Activated CD8-positive, alpha-beta T cell treated with anti-CD3 and anti-CD28 coated beads, Interleukin-2, amount 10 ng/mL, durations not matched to agents 7 days and 5 days (primary cell): ENCODE measurements at places on chromosomes 5 and 9.

DNA sequence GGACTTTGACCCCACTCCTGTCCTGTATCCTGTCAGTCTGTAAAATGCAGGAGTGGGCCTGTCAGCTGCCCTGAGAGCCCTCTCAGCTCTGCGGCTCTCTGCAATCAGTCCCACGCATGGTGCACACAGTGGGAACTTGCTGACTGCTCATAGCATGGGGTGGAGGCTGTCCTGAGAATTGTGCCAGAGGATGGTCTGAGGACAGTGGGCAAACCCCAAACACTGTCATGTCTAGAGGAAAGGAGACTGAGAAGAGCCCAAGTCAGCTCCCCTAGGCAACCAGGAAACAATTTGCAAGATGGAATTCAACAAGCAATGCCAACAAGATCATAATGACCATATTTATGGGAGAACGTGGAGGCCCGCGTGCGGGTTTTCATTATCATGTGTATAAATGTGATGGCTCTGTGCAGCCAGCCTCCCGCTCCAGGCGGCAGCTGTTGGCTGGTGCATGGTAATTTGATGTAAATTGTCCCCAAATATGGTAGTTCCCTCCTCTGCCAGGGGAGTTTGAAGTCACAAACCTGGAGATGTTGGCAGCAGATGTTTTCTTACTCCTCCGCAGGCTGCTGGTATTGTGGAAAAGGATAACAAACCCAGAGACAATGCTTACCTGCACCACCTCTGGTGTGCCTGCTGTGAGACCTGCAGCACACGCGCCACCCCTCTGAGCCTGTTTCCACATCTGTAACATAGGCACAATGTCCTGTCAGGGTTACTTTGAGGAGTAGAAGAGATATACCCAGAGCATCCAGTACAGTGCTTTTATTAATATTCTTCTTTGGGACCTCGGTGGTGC lies 39.8 kb upstream of the ALDH1B1 start:
- DNase-seq = no peak

DNA sequence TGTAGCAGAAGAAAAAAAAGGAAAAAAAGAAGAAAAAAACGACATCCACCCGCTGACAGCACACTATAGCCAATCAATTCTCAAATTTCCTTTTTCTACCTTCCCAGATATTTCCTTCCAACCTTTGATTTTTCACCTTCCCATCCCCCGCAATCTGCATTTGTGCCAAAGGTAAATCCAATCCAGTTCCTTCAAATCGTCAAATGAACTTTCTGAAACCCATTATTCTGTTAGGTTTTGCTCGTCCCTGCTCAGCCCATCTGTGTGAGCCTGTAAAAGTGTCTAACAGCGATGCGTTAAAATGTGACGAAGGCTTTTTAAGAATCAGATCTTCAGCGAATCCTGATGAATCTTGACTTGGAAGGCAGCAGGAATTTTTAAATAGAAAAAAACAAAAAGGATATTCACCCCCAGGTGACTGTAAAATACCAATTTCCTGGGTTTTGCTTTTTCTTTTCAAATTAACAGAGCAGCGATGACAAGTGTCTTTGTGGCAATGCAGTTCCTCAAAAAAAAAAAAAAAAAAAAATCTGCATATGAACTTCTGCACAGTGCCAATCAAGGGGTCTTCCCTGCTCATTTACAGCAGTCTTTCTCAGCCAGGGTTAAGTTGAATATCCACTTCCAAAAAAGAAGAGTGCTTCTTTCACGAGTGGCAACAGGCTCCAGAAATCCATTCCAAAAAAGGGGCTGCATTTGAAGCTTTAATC lies 367 bp upstream of the SHC3 start:
- DNase-seq = no peak

DNA sequence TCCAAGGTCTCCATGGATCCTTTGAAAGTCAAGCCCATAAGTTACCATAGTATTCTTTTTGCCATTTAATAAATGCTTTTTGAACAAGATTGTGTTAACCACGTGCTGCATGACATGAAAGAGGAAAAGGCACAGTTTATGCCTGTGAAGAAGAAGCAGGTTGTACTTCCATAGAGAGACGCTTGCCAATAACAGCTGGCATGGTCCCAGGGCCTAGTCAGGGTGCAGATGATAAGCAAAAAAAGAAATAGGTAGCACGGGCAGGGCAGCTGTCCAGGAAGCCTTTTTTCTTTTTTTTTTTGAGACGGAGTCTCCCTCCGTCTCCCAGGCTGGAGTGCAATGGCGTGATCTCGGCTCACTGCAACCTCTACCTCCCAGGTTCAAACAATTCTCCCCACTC lies 71.8 kb upstream of the CLINT1 start:
- DNase-seq = no peak

GRCh38 chr5:8721536-8721935 lies 824.3 kb downstream of the SEMA5A start:
- DNase-seq = no peak

GRCh38 chr9:16085167-16085726 lies 532.4 kb downstream of the CCDC171 start:
- DNase-seq = no peak

DNA sequence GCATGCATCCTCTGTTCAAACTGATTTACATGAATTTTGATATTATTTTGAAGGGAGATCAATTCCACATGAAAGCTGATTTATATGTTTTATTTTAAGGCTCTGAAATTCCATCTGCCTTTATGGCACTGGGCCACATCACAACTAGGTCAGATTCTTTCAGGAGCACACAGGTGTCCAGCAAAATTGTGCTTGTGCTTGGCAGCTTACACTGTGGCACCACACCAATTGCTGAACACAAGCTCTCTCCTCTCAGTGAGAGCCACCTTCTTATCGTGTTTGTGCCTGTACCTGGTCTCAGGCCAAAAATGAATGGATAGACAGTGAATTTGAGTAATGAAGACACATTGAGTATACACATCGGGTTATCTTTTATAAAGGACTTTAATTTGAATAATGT lies 200.4 kb downstream of the CDH10 start:
- DNase-seq = no peak

- no peak for DNase-seq
Measured at GRCh38 chr5:140882591-140882899, 621 bp downstream of the PCDHA13 start.

- DNase-seq = no peak
Measured at GRCh38 chr5:151270599-151270998, 17.6 kb downstream of the GM2A start.

GRCh38 chr5:93612855-93613243 lies 29.8 kb downstream of the NR2F1 start:
- DNase-seq = no peak

DNA sequence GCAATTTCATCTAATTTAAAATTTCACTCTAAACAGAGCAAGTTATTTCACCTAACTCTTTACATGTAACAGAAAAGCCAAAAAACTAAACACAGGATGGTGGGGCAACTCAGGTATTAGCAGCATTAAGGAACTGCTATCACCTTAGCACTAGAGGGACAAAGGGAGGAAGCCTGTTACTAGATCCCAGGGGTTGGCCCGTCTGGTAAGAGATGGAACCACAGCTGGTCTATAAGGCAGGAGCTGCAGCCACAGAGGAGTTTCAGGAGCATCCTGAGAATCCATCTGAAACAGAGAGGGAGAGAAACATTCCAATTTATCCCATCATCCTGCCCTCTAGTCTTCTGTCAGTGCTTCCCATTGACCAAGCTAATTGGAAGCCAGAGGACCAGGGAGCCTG lies 300.3 kb downstream of the MRPS30 start:
- DNase-seq = no peak

DNA sequence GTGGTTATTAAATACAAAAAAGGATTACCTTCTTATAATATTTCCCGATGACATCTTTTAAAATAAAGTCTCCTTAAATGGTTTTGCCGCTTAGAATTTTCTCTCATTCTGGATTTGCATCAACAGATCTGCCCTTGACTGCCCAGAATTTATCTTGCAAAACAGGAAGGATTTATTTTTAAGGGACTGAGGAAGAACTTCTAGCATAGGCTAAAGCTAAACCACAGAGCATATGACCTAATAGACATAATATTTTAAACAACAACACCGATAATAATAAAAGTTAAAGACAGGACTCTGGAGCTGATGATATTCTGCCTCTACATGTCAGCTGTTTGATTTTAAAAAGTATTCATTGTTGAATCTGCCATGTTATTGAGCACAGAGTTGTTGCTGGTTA lies 145.3 kb upstream of the ADCY2 start:
- no peak for DNase-seq

GRCh38 chr5:150461231-150461630 lies 11.7 kb upstream of the RPS14 start:
- DNase-seq = peak; percentile 48

- DNase-seq = no peak
Measured at GRCh38 chr9:101848485-101848919, 110.1 kb upstream of the GRIN3A start.

DNA sequence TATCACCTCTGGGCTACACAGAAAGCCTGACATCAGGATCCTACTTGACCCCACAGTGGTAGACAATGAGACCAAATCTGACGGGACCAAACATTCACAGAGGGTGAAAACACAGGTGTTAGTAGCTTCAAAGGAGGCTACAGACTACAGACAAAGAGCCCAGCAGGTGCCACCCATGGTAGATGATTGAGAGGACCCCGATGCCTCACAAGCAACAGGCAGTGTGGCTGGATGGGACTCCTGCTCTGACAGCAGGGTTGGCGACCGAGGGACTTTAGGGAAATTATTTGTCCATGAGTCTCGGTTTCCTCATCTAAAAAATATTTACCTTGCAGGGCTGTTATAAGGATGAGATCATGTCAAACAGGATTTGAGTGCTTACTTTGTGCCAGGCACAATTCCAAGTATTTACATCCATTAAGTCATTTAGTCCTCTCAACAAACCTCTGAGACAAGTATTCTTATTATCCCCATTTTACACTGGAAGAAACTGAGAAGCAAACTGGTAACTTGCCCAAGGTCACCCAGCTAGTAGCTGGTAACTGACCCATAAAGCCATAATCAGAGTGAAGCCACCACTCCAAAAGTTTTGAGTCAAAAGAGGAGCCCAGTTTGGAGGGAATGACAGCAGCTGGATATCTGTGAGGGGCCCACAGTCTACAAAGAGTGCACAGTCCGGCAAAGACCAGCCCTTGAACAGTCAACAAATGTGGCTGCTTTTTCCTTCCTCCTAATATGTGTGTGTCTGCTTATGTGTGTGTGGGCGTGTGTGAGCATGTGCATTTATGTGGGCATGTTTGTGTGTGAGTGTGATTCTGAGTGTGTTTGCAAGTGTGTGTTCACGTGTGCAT lies 502.0 kb downstream of the BNC2 start:
- no peak for DNase-seq

DNA sequence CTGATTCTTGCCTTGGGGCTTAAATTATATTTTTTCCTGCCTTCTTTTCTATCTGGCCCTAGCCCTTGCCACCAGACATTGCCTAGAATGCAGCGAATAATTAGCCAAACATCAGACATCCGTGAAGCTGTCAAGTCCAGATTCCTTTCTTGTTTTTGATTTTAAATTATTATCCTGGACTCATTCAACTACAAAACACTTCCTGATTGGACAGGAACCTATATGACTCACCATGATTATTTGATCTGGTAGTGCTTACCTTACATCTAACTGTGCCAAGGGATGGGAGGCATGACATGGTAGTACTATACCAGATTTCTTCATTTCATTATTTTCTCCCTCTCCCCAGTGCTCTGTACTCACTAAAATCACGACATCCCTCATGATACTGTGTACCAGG lies 829.6 kb downstream of the TLR4 start:
- no peak for DNase-seq

GRCh38 chr5:63822614-63823013 lies 139.6 kb downstream of the HTR1A start:
- no peak for DNase-seq

DNA sequence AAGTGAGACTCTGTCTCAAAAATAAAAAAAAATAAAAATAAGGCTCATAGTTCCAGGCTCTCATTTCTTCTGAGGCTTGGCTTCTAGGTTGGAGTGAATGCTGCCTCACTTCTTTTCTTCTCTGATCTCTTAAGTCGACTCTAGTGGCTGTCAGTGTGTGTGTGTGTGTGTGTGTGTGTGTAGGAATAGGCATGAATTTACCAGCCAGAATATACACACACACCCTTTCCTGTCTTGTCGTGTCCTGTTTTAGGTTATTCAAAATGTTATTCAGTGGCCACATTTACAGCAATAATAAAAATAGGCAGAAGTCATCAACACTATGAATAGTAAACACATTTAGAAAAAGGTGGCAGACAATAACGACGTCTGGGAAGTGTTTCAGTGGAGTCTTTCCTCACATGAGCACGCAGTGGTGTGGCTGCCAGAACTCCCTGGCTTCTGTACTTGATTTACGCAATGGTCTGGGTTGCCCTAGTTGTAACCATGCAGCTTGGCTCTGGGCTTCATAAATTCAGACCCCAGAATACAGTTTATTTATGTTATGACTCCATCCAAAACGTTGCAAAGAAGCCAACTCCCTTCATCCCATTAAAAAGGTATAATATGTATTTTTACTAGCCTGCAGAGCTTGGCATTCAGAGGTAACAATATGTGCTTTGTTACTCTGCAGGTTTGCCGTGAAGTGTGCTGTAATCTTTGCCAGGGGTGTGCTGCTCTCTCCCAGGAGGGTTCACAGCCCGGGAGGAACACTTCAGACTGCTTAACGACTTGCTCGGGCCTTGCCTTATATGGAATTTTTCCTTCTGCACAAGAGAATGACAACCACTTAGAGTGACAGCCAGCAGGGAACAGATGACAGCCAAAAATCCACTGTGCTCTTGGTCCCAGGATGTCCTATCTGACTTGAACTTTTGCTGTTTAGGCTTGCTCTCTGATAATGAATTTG lies 34.4 kb upstream of the PALM2AKAP2 start:
- no peak for DNase-seq

- DNase-seq = no peak
Measured at GRCh38 chr5:75567710-75568109, 43.5 kb upstream of the ANKDD1B start.

DNA sequence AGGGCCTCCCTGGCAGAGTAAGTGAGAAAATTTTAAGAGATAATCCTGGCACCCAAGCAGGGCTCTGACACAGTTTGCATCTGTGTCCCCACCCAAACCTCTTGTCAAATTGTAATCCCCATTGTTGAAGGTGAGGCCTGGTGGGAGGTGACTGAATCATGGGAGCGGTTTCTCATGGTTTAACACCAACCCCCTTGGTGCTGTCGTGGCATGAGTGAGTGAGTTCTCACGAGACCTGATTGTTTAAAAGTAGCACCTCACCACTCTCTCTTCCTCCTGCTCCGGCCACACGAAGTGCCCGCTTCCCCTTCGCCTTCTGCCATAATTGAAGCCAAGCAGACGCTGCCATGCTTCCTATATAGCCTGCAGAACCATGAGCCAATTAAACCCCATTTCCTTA lies 80.1 kb downstream of the FBXW11 start:
- no peak for DNase-seq

- no peak for DNase-seq
Measured at GRCh38 chr9:120655005-120655622, 59.2 kb downstream of the MEGF9 start.

DNA sequence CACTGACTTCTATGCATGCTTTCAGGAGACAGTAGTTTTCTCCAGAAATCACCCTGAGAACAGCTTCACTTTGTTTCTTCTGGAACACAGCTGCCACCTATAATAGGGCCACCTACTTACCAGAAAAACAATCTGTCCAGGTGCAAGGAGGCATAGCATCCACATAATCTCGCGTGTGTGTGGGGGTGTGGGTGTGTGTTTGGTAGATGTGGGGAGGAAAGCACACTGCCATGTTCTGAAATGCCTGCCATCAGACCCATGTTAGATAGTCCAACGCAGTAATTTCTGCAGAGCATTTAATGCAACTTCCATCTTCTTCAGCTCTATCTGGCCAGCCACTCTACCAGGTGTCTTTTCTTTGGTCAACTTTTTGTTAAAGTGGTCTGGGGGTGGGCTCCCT lies 102.9 kb downstream of the ACER2 start:
- no peak for DNase-seq
